ENCODE measurements at places on chromosomes 1 and 21.

DNA sequence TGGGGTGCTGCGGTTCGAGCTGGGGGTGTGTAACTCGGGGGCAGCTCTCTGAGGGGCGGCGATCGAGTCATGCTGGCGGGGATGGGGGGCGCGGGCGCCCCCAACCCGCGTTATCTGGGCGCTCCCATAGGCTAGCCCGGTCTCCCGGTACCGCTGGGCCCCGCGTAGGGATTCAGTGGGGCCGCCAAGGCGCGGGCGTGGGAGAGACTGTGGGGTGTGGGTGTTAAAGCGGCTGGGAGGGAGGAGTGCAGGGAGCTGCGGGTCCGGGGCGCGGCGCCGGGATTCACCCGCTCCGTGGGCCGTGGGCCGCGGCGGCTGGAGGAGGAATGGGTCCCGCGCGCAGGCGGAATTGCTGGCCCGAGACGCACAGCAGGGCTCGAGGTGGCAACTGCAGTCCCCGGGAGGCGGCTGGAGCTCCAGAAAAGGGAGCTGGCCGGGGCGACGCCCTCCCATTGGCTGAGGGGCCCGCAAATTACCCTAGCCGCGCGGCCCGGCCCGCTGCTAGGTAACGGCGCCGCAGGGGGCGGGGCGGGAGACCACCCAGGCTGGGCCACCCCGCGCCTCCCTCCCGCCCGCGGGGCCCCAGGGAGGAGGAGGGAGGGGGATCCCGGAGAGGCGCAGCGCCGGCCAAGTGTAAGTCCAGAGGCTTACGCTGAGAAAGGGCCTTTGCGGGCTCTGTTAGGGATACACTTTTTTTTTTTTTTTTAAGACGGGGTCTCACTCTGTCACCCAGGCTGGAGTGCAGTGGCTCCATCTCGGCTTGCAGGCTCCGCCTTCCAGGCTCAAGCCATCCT is at the start of gene PTCH2:
Gene PTCH2 (minus strand): TSS at position 392 of the 794 bp plus-strand sequence. CDS start 321 bp downstream, at position 71.
- DNase-seq: no peak

GRCh38 chr21:40383951-40384350 is 463.0 kb downstream of the DSCAM start:
- no peak for DNase-seq

GRCh38 chr1:53462769-53463501 is 3.7 kb downstream of the DMRTB1 start:
- DNase-seq: no peak

- DNase-seq: no peak
These were observed 6.1 kb downstream of the GAS5 start for GRCh38 chr1:173861731-173862145.

- DNase-seq: no peak
These were observed 48.3 kb upstream of the TDRD10 start for GRCh38 chr1:154453574-154454352.
